ENCODE measurements at places on chromosomes 5 and 9.

GRCh38 chr9:104977580-104977979 lies 49.6 kb upstream of the ABCA1 start:
- DNase-seq = no peak

DNA sequence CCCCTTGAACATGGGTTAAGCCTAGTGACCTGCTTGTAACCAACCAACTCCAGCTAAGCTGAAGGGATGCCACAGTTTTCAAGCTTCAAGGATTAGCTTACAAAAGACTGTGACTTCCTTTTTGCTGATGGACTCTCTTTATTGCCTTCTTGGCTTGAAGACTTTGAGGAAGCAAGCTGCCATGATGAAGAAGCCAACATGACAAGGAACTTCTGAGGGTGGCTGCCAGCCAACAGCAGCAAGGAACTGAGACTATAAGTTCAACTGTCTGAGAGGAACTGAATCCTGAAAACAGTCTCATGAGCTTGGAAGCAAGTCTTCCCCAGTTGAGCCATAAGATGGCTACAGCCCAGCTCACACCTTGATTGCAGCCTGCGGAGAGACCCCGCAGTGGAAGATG lies 116.1 kb upstream of the TAF11L2 start:
- no peak for DNase-seq

GRCh38 chr5:27048510-27048909 lies 10.1 kb upstream of the CDH9 start:
- no peak for DNase-seq

DNA sequence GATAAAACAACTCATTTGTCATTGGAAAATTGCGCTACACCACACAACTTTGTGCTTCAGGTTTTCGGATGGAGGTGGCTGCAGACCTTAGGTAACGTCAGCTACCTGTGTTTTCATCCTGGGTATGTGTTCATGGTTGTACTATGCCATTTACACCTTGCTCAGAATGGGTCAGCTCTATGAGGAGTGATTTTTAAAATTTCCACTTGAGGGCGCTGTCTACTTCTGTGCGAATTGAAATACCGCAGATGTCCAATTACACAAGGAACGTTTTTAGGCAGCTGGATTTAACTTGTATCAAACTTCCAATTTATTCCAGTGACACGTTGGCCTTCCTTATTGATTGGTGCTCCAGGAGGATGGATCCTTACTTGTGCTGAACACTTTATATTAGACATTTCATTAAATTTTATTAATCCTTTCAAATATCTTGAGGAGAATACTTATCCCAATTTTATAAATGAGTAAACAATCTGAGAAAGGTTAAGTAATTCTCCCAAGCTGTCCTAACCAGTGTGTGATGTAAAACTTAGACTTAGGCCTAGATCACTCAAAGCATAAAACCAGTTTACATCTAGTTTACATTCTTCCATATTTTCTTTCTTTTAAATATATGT lies 23.4 kb downstream of the DMRTA1 start:
- peak; percentile 52 for DNase-seq

GRCh38 chr5:163861670-163862069 lies 356.3 kb downstream of the MAT2B start:
- no peak for DNase-seq

DNA sequence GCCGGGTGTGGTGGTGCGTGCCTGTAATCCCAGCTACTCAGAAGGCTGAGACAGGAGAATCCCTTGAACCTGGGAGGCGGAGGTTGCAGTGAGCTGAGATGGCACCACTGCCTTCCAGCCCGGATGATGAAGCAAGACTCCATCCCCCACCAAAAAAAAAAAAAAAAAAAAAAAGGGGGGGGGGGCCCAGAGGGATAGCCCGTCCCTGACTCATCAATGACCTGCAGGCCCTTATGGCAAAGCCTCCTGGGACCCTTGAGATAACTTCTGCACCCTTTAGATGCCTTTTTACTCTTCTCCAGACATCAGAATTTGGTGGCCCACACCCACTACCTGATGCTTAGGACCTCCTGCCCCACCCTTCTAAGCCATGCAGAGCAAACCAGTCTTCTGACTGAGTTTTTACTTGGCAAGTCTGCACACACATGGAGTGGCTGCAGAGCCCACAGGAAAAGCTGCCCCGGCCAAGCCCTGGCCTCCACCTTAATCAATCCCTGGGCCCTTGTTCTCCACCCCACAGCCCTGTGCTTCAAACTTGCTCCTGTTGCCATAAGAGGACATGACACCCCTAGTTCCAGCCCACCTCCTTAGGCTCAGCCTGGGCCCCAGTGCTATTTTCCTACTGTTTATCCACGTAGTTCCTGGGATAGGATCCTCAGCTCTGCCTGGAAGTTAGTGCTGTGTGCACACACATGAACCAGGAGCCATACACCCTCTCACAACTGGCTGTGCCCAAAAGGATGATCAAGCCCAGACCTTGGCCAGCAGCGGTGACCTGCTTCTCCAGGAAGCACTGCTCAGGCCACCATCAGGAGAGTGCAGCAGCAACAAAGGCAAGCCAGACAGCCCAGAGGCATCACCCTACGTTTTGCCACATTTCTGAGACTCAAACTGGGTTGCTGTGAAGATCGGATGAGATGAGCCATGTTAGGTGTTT lies 5.1 kb downstream of the MGAT1 start:
- no peak for DNase-seq

DNA sequence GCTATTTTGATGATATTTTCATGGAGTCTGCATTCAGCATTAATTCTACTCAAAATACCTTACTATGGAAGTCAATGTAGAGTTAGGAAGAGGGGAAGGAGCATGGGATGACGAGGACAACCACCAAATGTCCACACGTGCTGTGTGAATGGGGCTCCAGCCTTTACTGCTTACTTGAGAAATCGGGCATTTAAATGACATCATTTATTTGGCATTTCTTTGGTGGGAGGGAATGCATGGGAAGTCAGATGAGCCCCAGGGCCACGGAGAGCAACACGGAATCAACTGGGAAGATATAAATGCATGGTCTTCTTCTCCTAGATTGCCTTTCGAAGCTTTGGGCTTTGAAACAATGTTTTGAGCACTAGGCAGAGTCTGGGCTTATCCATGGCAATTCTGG lies 458.5 kb upstream of the KLF4 start:
- DNase-seq = peak; percentile 8

DNA sequence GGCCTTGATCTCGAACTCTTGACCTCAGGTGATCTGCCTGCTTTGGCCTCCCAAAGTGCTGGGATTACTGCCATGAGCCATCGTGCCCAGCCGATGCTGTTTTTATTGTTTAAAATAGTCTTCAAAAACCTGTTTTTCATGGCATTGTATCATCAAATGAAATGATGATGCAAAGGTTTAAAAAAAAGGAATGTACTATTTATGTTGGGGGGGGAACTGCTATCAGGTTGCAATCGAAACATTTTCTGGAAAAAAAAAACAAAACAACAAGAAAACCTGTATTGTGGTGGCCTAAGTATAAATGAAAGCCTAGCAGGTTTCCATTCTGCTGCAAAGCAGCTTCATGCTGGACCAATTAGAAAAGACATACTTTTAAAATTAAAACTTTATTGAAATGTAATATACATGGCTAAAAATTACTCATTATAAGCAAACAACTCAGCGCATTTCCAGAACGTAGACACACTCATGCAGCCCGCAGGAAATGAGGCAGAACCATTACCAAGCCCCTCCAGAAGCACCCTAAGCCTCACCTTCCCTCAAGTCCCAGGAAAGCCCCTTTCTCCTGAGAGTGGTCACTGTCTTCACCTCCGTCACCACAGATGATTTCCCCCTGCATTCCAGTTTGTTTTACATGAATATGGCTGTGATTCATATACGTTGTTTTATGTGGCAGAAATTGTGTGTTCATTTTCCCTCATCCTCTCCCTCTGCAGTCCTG lies 19.0 kb downstream of the GPR107 start:
- peak; percentile 14 for DNase-seq

DNA sequence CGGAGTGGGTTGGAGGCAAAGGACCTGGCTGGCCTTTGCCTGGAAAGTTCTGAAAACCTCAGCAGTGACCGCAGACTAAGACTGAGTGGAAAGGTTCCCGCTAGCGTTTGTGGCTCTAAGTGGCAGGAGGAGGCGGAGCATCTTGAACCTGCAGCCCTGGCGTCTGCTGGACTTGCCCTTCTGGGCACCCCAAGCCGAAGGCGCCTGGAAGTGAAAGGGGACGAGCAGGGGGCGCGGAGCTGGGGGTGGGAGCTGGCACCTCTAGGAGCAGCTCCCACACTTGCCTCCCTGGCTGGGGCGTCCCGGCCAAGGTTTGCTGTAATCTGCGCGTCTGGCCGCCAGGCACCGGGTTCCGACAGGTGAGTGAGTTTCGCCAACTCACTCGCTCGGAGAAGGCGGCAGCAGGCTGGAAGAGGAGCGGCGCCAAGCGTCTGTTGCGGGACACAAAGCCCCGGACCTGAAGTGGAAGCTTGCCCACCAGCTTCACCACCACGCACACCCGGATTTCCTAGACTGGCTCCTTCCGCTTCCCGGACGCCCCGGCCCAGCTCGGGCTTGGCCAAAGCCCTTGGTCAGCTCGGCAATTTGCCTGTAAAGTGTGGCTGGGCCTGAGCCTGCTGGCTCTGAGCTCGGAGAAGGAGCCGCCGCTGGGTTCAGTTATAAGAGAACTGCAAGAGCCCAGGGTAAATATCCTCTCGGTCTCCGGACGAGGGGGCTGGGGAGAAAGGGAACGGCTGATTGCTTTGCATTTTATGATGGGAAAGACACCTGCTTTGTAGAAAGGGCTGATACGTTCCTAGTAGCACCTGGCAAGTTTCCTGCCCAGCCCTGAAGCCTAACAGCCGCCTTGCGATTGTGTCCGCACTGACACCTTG lies at the start of gene GNA14:
Gene GNA14 (minus strand): TSS at position 89 of the 875 bp plus-strand sequence. CDS start 529 bp downstream, outside the sequence.
- peak; percentile 54 for DNase-seq

DNA sequence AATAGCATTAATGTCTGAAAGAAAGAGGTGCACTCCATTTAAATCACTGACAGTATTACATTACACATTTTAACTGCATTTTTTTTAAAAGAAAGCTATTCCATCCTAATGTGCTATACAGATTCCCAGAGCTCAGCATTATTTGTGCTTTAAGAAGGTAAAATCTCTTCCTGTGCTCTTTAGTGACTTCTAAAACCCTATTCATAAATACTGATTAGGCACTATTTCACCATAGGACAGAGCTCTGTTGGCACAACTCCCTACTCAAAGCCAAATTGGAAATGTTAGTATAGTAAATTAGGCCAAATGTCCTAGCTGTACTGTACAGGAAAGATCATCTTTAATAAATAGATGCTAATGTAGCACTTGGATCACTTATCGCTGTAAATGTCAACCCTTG lies 262.5 kb downstream of the TUSC1 start:
- no peak for DNase-seq

DNA sequence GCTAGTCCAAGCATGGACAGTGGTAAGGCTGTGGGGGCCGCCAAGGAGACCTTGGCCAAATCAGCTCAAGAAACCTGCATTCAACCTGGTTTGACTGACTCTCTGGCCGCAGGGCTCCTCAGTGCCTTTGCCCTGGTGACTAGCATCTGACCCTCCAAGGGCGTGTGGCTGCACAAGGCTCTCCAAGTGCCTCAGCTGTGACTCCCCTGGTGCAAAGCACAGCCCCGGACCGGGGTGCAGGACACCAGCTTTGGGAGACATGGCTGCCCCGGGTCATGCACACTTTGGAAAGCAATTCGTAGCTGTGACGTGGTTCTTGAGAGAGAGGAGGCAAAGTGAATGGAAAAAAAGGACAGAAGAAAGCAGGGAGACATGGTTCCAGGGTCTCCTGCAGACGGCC lies 245.2 kb upstream of the IRX2 start:
- no peak for DNase-seq

GRCh38 chr5:132411304-132412013 lies 41.9 kb downstream of the SLC22A5 start:
- DNase-seq = no peak

- DNase-seq = no peak
Observed at GRCh38 chr5:1476181-1476966, 31.1 kb upstream of the SLC6A3 start.

DNA sequence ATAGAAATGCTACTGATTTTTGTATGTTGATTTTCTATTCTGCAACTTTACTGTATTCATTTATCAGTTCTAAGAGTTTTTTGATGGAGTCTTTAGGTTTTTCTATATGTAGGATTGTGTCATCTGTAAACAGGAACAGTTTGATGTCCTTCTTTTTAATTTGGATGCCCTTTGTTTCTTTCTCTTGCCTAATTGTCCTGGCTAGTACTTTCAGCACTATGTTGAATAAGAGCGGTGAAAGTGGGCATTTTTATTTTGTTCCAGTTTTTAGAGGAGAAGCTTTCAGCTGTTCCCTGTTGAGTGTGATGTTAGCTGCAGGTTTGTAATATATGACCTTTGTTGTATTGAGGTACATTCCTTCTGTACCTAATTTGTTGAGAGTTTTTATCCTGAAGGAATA lies 13.3 kb downstream of the HSD17B4 start:
- DNase-seq = no peak

GRCh38 chr9:112955550-112955949 lies 56.4 kb downstream of the ZNF883 start:
- DNase-seq = no peak

DNA sequence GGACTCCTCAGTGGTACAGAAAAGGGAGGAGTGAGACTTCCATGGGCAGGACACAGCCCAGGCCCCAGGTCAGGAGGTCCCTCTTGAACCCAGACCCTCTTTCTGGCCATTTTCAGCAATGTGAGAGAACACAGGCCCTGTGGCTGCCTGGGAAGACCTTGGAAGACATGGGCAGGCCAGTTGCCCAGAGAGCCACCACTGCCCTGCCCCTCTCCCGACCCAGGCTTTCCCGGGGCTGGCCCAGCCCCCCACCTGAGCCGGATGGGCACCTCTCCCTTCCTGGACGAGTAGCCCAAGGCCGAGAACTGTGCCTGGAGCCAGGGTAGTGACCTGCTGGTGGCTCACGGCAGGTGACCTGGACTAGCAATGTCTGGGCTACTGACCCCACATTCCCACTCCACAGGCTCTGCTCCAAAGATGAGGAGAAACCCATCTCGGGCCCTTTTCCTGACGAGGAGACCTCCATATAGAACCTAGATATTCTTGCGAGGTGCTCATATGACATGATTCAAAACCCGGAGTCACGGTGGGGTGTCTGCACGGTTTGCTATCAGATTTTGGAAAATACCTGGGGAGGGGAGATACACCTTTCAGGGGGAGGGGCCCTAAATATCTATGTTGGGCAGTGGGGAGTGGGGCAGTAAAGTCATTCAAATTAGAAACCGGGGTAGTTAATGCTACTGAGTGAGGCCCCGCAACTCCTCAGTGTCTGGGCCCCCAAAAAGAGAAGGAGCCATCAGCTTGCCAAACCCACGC lies 59.4 kb downstream of the ZNF354C start:
- no peak for DNase-seq

- DNase-seq = no peak
Observed at GRCh38 chr5:67331296-67331925, 134.8 kb upstream of the CD180 start.

All from astrocyte of the hippocampus (primary cell).